ENCODE measurements at places on chromosomes 2 and 18. TPM values are rescaled to one million over a fixed set of nuclear protein-coding genes. Genes with fewer than 3 reads are reported as not detected.

Gene SCN9A
- not detected for total RNA-seq

Gene DHRS9
- not detected for total RNA-seq

Gene HOXD3
- not detected for total RNA-seq

DNA sequence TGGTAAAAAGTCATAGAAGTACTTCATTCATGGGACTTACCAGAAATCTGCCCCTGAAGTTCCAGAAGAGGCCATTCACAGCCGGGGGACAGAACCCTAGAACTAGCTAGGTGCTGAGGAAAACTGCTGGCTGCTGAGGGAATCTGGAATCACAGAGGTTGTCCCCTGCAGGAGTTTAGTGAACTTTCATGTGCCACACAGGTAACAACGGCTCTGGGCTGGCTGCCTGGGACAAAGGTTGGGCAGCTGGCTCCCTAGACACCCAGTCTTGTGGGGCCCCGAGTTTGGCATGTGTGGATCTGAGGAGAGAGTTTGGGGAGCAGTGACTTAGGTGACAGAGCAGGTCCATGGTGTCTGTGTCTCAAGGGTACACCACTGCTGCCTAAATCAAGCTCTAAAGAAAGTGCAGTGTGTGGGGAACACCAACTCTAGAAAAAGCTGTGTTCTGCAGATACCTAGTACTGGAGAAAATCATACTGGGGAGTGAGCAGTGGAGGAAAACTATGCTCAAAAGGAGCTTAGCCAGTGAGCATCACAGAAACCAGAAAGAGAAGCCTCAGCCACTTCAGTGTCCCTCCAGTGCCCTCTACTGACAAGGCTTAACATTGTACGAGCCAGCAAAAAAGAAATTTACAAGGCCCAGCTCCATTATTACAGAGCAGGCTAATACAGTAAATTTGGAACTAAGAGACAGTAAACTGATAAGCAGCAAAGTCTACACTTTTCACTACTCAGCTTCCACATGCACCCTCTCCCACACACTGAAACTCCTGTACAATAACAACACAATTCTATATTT, 15.2 kb downstream of the GALNT3 start:
- peak; percentile 6 for DNase-seq

DNA sequence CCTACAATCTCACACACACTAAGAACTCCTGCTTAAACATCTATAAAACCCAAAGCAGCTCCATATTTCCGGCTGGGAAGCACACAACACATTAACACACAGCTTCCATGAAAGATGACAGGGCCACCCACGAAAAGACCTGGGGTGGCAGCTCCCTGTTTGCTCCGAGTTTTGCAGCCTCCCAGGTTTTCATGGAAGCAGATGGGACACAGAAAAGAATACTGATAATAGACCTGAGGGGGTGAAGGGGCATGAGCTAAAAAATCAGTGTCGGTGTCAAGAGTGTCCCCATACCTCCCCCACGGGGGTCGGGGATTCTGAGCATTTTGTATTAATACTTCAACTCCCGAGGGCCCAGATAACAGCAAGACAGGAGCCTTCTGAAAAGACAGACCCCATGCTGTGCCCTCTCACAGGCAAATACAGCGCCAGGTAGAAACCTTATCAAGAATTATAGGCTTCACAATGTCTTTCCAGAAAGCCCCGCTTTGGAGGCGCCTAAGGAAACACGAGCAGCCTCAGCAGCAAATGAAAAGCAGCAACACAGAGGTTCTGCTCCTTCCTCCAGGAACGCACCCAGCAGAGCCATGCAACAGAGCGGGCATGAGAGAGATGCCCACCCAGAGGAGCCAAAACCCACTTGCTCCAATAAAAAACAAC, 50.5 kb downstream of the ZNF516 start:
- no peak for DNase-seq

DNA sequence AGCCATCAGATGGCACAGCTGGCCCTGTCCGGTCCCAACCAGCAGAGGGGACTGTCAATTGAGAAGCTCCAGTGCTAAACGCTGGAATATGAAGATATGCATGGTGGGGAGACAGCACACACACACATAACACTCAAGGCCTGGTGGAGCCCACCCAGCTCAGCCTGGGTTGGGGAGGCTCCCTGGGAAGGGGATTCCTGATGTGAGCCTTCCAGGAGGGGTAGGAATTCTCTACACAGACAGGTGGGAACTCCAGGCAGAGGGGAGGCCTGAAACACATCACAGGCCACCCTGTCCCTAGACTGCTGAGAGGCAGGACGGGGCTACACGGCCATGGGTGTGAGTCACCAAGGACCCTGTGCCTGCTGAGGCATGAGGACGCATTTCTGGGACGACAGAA, 49.4 kb upstream of the SH3RF3 start:
- no peak for DNase-seq

DNA sequence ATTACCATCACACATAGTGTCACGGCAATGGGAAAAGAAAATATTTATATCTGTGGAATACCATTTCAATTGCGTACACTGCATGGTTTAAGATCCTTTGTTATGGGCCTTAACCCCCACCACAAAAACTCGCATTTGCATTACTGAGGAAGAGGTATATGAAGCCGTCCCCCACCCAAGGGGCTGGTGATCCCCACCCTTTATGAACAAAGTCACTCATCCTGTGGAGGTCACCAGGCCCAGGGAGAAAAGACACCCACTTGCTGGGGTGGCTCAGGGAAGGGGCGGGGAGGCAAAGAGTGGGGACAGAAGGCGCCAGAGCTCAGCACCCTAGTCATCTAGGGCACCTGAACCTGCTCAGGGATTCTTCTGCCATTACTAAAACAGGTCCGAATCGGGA, 133.8 kb downstream of the ZNF516 start:
- no peak for DNase-seq

GRCh38 chr18:10543277-10543676, 17.4 kb downstream of the NAPG start:
- DNase-seq, result no peak
